ENCODE measurements at places on chromosomes 5 and 9.
A peak's percentile ranks its signal among the peaks of the same experiment; 100 is the strongest.

- DNase-seq: peak; percentile 51
Measured at GRCh38 chr9:77726289-77726688, 78.2 kb upstream of the GNA14 start.

DNA sequence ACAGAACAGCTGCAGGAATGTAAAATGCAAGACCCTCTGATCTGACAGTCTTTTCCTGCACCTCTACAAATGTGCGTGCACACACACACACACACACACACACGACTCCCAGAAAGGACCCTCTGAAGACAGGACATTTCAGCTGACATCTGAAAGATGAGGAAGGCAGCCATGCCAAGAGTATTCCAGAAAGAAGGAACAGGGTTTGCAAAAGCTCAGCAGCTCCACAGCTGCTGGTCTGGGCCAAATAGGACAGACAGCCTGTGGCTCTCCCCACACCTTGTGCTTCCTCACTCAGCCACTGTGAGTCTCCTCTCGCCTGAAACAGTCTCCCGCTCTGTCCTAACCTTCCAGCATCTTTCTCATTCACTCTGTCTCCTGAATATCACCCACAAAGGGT is 189.0 kb downstream of the PALM2AKAP2 start:
- DNase-seq: peak; percentile 28

- DNase-seq: no peak
Measured at GRCh38 chr5:170739446-170739845, 44.1 kb upstream of the GABRP start.

GRCh38 chr5:29247346-29248028 is 1946.0 kb upstream of the CDH6 start:
- no peak for DNase-seq

GRCh38 chr5:95439801-95440493 is 48.8 kb downstream of the FAM81B start:
- DNase-seq: no peak

DNA sequence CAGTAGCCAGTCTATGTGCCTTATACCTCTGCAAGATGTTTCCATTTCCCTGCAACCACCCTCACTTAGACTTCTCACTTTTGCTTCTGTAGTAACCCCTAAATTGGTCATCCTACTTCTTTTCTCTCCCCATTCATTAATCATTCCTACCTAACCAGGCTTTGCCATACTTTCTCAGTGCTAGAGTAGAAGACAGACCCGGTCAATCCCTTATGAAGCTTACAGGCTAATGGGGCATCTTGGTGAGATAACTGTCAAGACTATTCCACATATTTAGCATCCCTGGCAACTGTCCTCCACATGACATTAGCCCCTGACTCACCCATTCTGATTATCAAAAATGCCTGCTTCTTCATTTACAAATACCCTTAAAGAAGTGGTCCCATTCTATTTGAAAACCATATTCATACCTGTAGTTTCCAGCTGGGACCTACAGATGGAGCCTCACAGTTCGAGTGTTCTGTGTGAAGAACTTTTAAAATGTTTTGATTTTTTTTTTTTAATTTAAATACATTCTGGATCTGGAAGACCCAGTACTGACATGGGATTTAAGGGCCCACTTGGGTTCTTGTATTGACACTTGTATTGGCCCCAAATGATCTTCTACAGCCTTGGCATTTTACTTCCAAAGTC is 21.0 kb downstream of the F2RL2 start:
- DNase-seq: no peak

DNA sequence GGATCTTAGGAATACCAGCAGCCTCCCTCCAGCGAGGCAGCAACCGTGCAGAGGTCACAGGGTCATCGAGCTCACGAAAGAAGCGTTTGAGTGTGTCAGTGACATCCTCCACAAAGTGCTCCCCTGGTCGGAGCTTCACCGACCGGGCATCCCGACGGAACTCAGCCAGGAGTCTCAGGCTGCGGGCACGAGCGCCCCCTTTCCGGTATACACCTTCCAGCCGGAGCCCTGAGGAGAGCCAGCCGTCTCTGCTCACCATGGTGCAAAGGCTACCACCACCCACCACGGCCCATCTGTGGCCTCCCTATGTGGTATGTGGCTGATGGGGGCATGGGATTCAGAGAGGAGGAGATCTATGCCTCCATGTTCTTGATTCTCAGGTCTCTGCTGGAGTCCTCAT is 10.8 kb upstream of the FCHSD1 start:
- no peak for DNase-seq

GRCh38 chr9:16787724-16788123 is 82.7 kb downstream of the BNC2 start:
- DNase-seq: peak; percentile 50

- DNase-seq: no peak
Measured at GRCh38 chr5:80990971-80991370, 30.8 kb downstream of the RASGRF2 start.

DNA sequence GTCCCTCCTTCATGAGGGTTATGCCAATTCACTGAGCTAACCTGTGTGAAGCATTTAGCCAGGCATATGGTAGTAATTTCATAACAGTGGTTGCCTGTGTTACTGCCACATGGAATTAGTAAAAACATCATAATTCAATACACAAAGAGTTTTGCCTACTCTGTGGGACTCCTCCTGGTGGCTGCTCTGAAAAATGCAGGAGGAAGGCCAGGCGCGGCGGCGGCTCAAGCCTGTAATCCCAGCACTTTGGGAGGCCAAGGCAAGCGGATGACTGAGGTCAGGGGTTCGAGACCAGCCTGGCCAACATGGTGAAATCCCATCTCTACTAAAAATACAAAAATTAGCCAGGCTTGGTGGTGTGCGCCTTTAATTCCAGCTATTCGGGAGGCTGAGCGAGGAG is 547.3 kb downstream of the CDK5RAP2 start:
- no peak for DNase-seq

DNA sequence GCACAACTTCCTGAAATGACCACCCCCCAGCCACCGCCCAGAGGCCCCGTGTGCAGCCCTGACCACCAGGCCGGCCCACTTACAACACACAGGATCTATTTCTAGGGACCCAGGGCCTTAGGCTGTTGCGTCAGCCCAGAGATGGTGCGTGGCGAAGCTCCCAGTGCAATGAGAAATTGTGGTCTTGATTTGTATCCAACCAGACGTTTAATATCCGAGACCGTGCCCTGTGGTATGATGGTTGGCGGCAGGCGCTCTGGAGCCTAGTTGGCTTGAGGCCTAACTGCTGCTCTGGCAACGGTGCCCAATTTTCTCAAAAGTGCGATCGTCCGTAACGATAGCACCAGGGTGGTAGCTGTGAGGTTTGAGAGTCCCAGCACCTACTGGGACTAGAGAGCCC is 32.6 kb upstream of the SLC6A19 start:
- DNase-seq: no peak

DNA sequence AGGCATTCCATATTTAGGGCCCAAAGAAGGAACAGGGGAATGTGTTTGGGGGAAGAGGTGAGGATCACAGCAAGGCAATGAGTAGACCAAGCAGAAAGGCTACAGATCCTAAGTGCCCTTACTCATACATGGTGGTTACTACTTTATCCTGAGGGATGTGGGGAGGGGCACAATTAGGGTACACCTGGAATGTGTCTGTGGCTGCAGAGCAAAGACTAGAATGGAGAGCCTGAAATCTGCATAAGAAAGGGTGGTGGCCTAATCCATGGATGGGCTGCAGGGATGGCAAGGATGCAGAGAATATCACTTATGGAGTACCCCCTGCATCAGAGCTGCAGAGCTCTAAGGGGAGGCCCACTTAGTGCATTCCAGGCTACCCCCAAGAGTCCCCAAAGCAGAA is 352.6 kb upstream of the TRPC7 start:
- DNase-seq: no peak

GRCh38 chr5:101018299-101018698 is 115.2 kb upstream of the ST8SIA4 start:
- DNase-seq: no peak

DNA sequence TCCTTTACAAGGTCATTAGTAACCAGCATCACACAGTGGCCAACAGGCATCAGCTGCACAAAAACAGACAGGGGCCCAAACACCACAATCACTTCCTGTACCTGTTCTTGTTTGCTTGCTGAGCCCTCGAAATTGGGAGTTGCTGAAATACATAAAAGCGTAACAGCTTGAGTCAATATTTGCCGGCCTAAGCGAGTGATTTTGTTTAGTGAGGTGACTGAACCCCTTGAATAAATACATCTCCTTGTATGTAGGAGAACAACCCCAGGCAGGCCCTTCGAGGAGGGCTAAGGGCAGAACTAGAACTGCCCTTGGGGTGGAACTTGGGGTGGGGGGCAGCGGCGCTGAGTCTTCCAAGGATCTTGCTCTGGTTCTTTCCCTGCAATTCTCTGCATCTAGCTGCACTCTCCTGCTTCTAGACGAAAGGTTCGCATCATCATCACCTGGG is 502.5 kb downstream of the RASEF start:
- no peak for DNase-seq
